ENCODE measurements at places on chromosomes 2 and 18.

- no peak for DNase-seq
These were observed 69.9 kb downstream of the KCTD18 start for GRCh38 chr2:200439981-200440380.

DNA sequence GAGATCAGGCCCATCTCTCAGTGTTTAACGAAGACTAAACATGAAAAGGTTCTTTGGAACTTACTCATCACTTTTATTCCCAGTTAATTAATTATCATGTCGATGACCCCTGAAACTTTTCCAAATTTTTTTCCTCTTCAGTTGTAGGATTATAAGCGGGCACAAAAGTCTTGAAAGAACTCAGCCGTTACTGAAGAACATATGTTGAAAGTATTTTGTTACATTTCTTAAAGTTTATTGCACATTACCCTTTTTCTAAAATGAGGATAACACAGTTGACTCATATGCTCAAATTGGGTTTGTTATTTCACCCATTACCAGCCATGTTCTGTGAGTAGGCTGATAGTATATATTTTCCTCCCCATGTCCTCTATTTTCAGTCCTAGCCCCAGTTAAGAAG, 75.9 kb upstream of the COL3A1 start:
- no peak for DNase-seq

- DNase-seq, result no peak
These were observed 60.6 kb downstream of the DIPK1C start for GRCh38 chr18:74396171-74397169.

GRCh38 chr2:196565106-196565765, 74.3 kb upstream of the CCDC150 start:
- no peak for DNase-seq

DNA sequence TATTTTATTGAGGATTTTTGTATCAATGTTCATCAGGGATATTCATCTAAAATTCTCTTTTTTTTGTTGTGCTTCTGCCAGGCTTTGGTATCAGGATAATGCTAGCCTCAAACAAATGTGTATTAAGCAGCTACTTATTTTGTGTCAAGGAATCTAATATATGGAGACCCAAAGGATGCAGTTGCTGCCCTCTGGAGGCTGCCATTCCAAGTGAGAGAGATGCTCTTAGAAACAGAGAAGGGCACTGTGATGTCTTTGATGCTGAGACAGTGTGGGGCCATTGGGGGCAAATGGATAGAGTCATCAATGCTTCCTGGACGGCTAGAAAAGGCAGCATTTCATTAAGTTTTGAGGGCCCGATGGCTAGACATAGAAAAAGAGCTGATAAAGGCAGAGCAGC, 292.6 kb downstream of the SETBP1 start:
- no peak for DNase-seq

- peak; percentile 90 for DNase-seq
These were observed 25.3 kb upstream of the NOTO start for GRCh38 chr2:73176881-73177644.

DNA sequence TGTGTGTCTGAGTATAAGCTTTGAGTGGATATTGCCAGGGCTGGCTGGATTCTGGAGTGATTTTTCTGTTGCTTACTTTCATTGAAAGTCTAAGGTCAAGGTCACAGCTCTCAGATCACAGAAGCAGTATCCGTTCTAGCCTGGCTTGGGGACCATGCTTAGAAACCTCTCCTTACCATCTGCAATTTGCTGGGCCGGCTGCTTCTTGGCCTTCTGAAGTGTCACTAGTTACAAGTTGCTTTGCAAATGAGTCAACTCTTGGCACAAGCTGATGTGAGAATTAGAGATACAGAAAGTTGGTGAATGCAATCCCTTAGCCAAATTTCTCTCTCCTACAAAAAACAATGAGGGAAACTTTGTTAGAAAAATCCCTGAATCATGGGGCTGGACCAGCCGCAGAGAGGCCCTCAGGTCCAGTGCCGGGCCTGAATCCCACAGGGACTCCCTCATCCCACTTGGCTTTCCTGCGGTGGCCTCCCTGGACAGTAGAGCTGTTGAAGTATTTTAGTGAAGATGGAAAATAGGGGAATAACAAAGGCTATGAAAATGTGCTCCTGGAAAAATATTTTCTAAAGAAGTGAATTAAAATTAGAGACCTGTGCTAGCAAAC, 92.7 kb upstream of the CNGA3 start:
- DNase-seq, result no peak

DNA sequence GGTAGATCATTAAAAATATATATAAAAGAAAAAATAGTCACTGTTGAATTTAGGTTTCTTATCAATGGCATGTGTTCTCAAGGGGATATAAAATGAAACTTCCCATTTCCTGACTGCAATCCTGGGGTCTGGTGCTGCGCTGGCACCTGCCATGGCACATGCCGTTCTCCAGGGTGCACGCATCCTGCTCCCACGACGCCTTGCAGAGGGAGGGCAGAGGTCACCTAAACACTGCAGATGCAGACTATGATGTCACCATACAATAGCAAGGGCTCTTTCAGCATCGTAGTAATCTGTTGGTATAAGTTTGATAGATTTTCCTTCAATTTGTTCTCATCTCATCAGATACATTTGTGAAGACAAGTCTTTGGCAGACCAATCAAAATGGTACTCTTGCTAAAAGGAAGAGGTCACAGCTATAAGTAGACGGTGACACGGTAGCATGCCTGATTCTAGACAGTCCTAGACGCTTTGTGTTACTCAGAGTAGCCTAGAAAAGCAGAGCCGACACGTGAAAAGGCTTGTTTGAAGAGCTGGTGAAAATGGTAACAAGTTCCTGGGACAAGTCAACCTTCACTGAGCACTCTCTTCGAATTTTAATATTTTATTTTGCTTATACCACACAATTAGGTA, 761.4 kb downstream of the DCDC2C start:
- no peak for DNase-seq

DNA sequence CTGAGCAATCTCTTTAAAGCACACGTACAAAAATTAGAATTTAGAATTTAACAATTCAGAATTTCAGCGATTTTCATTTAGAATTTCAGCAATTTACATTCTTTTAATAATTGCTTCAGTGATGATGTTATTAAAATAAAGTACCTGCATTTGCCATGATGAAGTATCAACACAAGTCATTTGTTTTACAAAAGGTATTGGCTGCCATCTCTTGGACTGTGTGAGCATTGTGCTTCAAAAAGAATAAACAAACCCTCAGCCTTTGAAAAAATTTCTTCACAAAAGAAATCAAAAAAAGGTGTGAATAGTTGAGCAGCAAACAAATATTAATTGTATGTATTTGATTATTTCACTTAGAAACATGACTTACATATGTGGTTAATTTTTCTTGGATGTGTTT, 27.1 kb upstream of the ZC3H15 start:
- DNase-seq, result no peak

DNA sequence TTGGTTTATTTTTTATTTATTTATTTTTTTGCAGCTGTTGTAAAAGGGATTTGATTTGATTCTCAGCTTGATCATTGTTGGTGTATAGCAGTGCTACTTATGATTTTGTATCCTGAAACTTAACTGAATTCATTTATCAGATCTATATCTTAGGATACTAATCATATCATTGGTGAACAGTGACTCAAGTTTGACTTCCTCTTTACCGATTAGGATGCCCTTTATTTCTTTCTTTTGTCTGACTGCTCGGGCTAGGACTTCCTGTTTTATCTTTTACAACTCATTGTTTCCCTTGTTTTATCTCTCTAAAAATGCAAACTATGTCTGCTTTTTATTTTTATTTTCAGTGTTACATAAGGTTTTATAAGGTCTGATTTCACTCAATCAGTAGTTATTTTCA, 23.6 kb downstream of the SP100 start:
- no peak for DNase-seq

GRCh38 chr18:11078491-11078890, 70.9 kb downstream of the PIEZO2 start:
- DNase-seq, result no peak

GRCh38 chr2:207516206-207516605, 13.6 kb upstream of the CREB1 start:
- DNase-seq, result no peak

- DNase-seq, result no peak
These were observed 183.4 kb upstream of the FN1 start for GRCh38 chr2:215619022-215619958.

GRCh38 chr2:147998203-147998602, 22.3 kb downstream of the ORC4 start:
- DNase-seq, result no peak

DNA sequence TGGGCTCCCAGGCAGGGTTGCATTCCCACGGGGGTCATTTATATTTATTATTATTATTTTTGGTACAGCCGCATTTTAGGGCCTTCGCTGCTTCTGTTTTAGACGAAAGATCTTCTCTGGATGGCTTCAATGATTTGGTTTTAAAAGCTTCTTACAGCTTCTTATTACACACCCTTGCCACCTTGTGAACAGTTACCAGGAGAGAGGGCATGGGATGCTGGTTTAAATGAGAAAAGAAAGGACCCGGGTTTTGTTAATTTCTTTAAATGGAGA, 1.7 kb downstream of the SH3RF3 start:
- no peak for DNase-seq

DNA sequence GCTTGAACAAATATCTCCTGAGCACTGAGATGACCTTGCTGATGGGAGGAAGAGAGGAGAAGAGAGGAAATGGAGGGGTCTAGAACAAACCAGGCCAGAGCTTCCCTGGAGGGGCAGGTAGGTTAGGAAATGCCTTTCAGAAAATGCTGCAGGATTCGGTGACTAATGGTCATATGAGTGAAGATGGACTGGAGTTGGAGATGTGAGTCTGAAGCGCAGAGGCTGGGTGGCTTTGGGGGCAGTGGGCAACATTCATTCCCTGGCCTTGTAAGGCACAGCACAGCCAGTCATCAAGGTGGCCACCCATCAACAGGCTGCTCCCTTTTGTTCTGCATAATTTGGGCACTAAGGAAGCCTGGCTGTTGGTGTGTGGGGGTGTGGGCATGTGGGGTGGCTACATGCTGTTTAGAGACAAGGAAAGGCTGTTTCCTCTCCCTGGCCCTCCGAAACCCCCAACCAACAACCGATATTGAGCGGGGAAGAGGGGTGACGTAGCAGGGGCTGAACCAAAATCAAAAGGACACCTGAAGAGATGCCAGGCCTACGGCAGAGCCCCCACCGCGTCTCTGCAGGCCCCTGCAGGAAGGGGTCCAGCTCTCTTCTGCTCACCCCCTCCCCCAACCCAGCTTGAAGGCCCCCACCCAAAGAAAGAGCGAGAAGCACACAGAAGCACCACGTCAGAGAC, 1.5 kb downstream of the SLC30A3 start:
- DNase-seq, result no peak

DNA sequence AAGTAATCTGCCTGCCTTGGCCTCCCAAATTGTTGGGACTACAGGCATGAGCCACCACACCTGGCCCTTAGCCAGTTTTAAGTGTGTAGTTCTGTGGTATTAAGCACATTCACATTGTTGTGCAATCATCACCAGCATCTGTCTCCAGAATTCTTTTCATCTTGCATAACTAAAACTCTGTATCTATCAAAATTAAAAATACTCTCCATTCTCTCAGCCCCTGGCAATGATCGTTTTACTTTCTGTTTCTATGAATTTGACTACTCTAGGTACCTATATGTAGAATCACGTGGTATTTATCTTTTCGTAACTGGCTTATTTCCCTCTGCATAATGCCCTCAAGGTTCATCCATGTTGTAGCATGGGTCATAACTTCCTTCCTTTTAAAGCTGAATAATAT, 45.5 kb upstream of the CAVIN2 start:
- no peak for DNase-seq

GRCh38 chr2:34652636-34653035, 1053.5 kb upstream of the FAM98A start:
- no peak for DNase-seq

GRCh38 chr2:143700865-143701264, 571.6 kb downstream of the ARHGAP15 start:
- no peak for DNase-seq

DNA sequence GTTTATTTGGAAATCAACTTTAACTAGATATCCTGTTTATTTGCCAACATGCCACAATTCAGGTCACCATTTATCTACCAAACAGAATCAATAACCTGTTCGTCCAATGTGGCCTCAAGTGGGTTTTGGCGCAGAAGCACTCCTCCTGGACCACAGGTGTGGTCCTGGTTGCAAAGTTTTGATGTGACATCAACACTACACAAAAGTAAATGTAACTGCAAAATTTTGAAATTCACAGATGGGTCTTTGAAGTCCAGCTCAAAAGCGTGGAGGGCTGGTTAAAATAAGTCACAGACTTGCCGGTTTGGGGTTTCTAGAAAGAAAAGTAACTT, 474 bp upstream of the GCA start:
- DNase-seq, result no peak

- no peak for DNase-seq
These were observed 252.6 kb downstream of the EXOC6B start for GRCh38 chr2:72573232-72573631.

DNA sequence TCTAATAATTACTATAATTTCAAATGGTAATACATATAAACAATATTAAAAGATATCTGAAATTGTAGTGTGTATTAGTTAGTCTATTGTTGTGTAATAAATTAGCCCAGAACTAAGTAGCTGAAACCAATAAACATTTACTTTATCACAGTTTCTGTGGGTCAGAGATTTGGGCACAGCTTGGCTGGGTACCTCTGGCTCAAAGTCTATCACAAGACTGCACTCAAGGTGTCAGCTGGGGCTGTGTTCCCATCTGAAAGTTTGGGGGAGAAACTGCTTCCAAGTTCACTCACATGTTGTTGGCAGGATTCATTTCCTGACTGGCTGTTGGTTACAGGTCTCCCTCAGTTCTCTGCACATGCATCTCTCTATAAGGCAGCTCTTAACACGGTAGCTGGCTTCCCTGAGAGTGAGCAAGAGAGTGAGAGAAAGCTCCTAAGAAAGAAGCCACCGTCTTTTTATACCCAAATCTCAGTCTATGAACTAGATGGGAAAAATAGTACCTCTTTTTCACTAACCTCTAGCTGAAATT, 25.6 kb upstream of the WIPF1 start:
- no peak for DNase-seq

- DNase-seq, result no peak
These were observed 535.4 kb downstream of the PID1 start for GRCh38 chr2:228735697-228736096.

DNA sequence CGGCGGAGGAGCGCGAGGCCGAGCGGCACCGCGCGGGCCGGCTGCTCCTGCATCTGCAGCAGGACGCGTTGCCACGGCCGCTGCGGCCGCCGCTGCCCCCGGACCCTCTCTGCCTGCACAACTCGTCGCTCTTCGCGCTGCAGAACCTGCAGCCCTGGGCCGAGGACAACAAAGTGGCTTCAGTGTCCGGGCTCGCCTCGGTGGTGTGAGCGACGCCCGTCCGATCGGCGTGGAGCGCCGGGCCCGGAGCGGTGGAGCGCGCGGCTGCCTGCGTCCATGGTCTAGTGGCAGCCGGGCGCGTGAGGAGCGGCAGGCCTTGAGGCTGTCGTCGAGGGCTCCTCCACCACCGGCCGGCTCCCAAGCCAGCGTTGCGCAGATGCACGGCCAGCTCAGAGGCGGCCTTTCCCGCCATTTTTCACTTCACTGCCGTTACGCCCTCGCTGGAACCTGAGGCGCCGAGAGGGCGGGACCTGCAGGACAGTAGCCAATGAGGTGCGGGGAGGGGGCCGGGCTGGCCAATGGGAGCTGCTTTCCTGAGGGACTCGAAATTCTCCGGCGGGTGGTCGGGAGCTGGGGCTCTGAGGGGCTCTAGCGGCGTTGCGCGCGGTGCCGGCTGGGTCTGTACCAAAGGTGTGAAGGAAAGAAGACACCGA, 1.9 kb downstream of the TLX2 start:
- peak; percentile 74 for DNase-seq

GRCh38 chr2:219081701-219082331, 21.1 kb upstream of the IHH start:
- DNase-seq, result no peak
